Suprapubic skin (tissue), 4 donors: ENCODE measurements at places on chromosomes 6 and 20.

DNA sequence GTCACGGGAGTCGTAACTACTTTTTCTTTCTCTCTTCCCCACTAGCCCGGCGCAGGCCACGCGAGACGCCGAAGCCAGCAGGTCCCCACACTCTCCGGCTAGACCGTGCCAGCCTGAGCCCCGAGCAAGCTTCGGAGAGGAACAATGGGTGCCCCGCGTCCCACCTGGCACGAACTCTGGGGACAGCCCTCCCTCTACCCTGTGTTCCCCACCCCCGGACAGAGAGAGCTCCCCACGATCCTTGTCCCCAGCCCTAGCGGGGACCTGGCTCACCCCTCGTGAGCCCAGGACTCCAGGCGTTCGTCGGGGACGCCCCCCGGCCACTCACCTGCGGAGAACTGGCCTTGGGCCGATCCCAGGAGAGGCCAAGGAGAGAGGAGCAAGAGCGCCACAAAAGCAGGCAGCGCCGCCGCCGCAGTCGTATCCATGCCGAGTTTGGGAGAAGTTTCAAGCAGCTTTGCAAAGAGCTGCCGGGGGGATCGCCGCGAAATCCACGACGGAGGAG, 416 bp downstream of the PTPRK start:
- peak; percentile 83 for DNase-seq

GRCh38 chr6:162829013-162829742, 101.4 kb downstream of the PACRG start:
- DNase-seq = no peak

- no peak for DNase-seq
Observed at GRCh38 chr20:52652271-52652670, 319.9 kb upstream of the TSHZ2 start.

DNA sequence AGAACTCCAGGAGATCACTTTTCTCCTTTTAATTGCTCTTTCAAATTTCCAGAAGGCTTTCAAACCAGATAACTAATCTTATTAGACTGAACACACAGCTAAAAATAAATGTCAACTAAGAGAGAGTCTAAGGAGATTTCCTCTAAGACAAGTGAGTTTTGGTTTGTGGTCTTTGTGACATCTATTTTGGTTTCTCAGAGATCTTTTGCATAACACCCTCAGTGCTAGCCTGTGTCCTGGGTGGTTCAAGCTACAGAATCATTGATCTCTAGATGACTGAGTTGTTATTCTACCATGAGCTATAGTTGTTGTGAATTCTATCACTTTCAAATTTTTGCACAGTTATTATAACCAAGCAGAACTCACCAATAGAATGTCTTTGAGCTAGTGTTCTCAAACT, 49.1 kb upstream of the PLCB4 start:
- DNase-seq = no peak

- no peak for DNase-seq
Observed at GRCh38 chr20:60630609-60631008, 621.5 kb upstream of the CDH4 start.

- no peak for DNase-seq
Observed at GRCh38 chr20:49468412-49468811, 14.1 kb downstream of the KCNB1 start.

DNA sequence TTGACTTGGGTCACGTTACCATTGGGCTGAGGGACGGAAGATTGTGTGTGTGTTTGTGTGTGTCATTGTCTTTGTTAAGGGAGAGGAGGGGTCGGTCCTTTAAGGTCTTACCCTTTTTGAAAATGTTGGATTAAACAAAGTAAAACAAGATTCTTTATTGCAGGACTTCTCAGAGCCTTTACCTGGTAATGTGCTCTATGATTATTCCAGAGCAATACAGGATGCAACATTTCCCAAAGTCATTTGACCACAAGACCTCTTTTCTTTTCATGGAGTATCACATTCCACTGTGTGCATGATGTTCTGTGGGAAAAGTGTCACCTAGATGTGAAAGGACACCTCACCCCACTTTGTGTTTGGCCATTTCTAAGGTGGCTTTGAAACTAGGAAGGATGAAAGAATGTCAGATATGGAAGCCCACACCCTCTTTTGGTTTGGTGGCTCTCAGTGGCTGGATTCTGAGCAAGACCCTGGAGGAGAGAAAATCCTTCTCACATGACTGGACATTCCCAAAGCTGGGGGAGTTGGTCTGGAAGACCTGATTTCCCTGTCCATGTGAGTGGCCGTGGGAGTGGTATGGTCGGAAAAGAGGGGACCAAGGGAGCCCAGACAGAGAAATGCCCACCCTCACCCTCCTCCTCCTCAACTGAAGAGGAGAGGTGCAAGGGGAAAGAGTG, 18.2 kb upstream of the ZNF831 start:
- DNase-seq = no peak

GRCh38 chr20:9166153-9166780, 97.4 kb downstream of the PLCB4 start:
- DNase-seq = no peak

DNA sequence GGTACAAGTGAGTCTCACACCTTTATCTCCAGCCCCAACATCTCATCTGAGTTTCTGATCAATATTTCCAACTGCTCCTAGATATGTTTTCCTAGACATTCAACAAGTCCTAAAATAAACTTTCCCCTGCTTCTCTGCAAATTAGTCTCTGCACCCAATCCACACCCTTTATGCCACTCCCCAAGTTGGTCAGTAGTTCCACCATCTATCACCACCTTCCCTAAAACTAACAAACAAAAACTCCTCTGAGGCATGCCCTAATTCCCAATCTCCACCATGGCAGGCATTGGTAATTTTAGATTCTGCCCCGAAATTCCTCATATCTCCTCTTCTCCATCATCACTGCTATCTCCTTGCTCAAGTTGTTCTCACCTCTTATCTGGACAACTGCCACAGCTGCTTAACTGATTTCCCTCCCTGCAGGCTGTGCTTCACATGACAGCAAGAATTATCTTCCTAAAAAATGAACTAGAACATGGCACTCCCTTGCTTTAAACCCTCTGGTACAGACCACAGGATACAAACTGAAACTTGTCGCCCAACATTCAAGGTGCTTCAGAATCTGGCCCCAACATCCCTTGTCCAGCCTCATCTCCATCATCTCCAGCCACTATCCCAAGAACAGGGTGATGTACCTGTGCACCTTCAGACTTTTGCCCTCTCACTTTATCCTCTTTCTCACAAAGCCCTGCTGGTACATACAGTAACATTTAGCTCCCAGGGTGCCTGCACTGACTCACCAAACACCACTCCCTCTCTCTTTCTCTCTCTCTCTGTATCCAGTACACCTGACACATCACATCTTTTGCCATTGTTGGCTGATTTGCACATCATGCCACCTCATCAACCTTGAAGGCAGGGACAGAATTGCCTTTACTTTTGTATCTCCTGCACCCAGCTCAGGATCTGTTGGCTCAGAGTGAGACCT, 55.5 kb downstream of the ZHX3 start:
- no peak for DNase-seq

DNA sequence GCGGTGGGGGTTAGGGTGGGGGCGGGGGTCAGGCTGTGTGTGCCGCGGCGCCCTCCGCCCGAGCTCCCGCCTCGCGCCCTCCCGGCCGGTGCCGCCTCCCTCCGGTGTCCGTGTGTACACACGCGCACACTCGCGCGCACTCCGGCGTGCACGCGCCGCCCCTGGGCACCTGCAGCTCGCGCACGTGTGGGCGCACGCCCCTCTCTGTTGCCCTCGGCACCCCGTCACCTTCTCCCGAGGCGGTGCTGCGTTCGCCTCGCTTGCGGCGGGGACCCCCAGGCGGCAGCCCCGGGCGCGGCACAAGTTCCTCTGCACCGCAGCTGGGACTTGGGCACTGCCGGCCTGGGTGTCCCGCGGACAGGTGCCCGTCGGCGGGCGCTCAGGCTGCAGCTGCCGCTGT, 525 bp downstream of the MACROD2 start:
- no peak for DNase-seq

- DNase-seq = no peak
Observed at GRCh38 chr6:163679753-163680152, 265.2 kb downstream of the QKI start.

GRCh38 chr6:33426590-33427511, 7.0 kb downstream of the SYNGAP1 start:
- DNase-seq = peak; percentile 64

DNA sequence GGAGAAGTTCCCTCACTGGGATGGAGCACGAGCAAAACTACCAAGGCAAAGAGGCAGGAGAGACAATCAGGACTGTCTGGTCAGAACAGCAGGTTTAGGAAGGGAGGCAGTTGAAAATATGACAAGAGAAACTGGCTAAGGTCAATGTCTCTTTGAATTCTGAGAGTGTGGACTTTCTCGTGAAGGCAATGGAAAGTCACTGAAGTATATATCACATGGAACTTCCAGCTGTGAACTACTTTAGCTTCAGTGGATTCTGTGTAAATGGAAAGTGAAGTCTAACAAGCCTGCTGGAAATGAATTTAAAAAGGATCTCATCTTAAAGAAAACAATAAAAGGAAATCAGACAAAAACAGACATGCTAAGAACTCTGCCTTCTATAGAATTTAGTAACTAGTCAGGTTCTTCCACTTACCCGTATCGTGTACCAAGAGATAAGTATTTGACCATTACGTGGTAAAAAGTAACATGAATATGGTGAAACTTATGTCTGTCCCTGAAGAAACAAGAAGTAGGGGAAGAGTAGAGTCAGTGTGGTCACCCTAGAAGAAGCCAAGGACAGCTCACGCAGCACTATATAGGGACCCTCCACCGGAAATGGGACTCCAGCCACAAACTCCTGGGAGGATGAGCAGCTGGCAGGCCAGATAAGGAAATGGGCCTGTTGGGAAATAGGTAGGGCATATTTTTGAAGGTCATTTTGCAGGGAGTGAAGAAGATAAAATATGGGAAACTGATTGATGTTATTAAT, 123.4 kb downstream of the MAP7 start:
- DNase-seq = no peak

DNA sequence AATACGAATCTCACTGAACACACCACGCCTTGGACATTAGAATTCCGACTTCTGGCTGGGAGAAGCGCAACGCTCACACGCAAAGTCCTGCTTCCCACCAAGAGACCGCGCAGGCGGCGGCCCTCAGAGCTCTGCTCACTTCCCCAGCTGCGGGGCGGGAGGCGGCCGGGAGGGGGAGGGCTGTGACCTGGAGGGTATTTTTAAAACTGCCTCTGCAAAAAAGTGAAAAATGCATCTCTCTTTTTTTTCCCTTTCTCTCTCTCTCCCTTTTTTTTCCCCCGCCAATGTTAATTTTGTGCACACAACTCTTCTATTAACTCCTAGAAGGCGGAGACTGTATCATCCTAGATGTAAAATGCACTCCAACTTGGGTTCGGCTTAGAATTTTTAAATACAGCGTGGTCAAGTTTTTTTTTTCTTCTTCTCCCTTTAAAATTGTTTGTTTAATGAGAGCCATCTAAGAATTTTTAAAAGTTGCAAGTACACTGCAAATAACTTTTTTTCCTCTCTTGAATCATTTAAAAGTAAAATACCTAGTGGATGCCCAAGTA, 66.4 kb downstream of the STX11 start:
- DNase-seq = no peak

DNA sequence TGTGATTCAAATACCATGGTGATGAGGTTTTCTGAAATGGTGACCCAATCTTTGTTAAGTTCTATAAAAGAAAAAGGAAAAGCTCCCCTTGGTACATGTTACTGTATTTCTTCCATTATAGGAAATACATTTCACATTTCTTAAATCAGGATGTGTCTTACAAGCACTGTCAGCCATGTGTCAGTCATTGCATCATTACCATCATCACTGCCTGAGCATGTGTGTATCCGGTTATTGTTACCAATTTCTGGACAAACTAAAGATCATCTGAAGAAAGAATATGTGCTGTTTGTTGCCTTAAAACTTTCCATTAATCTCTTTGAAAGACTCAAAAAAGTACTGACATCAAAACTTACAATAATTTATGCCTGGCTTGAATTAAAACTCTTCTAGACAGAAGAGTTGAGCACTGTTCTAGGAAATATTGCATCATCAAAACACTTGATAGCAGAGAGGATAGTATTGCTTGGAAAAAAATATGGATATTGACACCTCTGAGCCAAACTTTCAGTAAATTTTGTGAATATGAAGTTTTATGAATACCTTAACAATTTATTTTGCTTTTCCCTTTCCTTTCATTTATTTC, 7.1 kb upstream of the TSPYL1 start:
- no peak for DNase-seq

DNA sequence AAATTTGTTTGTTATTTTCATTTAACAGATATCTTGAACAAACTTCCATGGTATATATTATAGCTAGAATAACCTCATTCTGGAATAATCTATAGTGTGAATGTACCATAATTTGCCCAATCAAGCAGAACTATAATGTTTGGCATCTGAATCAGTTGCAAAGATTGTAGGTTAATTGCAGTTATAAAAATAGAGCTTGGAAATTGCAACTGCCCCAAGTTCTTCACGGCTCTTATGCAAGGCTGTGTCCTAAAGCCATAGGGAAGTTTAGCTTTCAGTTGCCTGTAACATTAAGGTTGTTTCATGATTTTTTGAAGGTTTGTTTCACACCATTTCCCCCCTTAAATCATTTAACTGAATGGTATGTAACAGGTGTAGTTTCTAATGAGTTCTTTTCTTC, 19.4 kb downstream of the NQO2 start:
- DNase-seq = no peak

DNA sequence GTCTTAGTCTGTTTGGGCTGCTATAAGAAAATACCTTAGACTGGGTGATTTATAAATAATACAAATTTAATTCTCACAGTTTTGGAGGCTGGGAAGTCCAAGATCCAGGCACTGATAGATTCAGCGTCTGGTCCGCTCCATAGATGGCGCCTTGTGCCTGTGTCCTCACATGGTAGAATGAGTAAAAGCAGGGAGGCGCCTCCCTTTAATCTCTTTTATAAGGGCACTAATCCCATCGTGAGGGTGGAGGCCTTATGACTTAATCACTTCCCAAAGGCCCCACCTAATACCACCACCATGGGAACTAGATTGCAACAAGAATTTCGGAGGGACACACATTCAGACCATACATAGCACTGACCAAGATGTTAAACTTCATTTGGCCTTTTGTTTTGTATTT, 91.2 kb upstream of the TMEM181 start:
- no peak for DNase-seq

DNA sequence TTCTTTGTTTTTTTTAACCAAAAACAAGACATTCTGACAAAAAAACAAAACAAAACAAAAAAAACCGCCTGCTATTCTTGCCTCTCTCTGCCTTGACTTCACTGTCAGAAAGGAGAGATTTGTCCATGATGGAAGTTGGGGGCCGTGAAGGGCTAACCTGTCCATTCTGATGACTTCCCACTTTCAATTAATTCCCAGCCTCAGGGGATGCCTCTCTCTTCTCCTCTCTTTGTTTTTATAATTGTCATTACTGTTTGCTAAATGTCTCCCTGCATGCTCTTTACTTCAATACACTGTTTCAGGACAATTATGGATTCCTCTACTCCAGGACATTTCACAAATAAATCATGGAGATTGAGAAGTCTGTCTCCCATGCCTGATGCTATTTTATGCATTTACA, 130.5 kb upstream of the CNR1 start:
- no peak for DNase-seq

GRCh38 chr20:48772183-48772976, 55.4 kb downstream of the PREX1 start:
- DNase-seq = no peak

DNA sequence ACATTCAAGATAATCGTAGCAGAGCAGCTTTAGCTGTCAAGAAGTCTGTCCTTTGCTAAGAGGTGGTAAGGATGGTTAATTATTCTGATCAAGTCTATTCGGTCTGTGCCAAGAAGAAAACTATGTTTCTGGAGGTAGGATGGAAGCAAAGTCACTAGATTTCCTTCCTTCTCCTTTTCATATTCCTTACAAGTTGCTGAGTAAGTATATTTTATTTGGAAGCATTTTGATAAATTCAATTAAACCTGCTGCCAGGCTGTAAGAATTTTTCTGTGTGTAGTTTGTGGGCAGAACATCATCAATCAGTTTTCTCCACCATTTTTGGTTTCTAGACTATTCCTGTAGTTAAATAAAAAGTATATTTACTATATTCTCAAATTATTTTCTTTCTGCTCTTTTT, 311.3 kb downstream of the PRKN start:
- no peak for DNase-seq
